Hematopoietic multipotent progenitor cell treated with erythropoietin and hydrocortisone succinate and interleukin-3 and kit ligand, for 8 days (in vitro differentiated cells): ENCODE measurements at places on chromosomes 5 and 9.

DNA sequence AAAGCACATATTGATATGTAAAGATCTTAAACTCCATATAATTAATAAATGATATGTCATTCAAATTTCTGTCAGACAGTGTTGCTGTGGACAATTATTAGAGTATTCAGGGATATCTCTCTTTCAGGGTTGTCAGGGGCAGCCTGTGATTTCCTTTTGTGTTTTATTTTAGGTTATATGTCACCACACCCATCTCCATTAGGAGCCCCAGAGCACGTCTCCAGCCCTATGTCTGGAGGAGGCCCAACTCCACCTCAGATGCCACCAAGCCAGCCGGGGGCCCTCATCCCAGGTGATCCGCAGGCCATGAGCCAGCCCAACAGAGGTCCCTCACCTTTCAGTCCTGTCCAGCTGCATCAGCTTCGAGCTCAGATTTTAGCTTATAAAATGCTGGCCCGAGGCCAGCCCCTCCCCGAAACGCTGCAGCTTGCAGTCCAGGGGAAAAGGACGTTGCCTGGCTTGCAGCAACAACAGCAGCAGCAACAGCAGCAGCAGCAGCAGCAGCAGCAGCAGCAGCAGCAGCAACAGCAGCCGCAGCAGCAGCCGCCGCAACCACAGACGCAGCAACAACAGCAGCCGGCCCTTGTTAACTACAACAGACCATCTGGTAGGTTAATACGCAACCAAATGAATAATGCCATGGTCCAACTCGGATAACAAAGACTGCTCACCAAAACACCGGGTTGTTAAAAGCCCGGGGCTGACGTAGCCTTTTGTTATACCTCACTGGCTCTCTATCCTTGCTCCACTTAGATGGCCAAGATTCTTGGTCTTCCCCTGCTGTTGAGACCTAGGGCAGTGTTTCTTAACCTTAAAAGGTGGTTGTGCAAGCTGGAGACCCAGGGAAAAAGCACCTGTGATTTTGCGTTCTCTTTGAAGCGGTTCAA lies 24.4 kb downstream of the SMARCA2 start:
- no peak for DNase-seq

DNA sequence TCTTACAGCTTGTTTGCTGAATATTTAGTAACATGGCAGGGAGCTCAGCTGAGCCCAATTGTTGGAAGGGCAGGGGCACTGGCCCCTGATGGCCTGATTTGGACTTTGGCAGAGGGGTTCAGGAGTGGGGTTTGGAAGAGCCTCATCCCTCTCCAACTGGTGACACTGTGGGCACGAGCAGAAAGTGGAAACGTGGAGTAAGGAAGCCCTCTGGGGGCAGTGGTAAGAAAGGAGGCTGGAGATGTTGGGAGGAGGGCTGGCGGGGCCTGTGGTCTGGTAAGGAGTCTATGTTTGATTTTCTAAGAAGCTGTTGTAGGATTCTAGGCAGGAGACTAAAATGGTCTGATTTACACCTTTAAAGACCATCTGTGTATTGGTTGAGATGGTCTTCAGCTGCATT lies 208.9 kb downstream of the HSPA4 start:
- DNase-seq: no peak

GRCh38 chr9:68455451-68455850 lies 85.2 kb downstream of the TMEM252 start:
- no peak for DNase-seq

- no peak for DNase-seq
These were observed 284.2 kb downstream of the MAST4 start for GRCh38 chr5:66880401-66880800.

DNA sequence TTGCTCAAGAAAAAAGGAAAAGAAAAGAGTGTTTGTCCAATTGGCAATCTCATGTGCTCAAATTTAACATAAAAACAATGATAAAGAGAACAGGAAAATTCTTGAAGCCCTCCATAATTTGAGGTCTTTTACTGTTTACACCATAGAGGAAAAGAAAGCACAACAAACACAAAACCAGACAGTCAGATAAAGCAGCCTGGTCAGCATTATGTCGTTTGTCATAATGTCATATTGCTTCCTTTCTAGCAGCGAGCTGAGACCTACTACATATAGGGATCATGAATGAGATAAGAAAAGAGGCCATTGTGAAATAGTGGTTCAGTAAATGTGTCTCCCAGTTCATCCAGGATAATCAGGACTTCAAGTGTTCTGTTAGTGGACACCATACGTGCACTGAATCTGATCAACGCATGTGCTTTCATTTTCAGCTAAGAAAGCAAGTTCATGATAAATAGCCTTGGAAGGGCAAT lies 64.7 kb upstream of the SELENOP start:
- peak; percentile 20 for DNase-seq

DNA sequence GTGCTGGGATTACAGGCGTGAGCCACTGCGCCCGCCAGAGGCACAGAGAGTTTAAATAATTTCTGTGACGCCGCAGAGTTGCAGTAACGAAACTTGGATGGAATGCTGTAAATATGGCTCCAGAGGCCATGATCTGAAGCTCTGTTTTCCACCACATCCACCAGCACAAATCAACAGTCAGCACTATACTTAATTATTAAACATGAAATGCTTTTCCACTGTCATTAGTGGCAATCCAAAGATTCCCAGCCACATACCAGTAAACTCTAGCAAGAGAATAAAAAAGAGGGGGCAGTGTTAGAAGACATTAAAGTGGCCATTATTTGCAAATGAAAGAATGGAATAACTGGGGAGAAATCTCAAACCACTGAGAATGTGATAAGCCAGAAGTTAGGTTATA lies 242.5 kb downstream of the DIRAS2 start:
- no peak for DNase-seq

GRCh38 chr5:73897893-73898292 lies 271.9 kb downstream of the ARHGEF28 start:
- DNase-seq: no peak

DNA sequence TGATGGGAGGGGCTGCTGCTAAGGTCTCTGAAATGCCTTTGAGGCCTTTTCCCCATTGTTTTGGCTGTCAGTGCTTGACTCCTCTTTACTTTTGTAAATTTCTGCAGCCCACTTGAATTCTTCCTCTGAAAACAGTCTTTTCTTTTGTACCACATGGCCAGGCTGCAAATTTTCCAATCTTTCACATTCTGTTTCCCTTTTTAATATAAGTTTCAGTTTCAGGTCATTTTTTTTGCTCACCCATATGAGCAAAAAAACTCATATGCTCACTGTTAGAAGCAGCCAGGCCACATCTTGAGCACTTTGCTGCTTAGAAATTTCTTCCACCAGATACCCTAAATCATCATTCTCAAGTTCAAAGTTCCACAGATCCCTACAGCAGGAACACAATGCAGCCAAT lies 234.6 kb upstream of the ADRA1B start:
- no peak for DNase-seq

- no peak for DNase-seq
These were observed 7.8 kb downstream of the RAPGEF1 start for GRCh38 chr9:131732061-131732526.

- no peak for DNase-seq
These were observed 27.6 kb downstream of the NEURL1B start for GRCh38 chr5:172668594-172669071.

DNA sequence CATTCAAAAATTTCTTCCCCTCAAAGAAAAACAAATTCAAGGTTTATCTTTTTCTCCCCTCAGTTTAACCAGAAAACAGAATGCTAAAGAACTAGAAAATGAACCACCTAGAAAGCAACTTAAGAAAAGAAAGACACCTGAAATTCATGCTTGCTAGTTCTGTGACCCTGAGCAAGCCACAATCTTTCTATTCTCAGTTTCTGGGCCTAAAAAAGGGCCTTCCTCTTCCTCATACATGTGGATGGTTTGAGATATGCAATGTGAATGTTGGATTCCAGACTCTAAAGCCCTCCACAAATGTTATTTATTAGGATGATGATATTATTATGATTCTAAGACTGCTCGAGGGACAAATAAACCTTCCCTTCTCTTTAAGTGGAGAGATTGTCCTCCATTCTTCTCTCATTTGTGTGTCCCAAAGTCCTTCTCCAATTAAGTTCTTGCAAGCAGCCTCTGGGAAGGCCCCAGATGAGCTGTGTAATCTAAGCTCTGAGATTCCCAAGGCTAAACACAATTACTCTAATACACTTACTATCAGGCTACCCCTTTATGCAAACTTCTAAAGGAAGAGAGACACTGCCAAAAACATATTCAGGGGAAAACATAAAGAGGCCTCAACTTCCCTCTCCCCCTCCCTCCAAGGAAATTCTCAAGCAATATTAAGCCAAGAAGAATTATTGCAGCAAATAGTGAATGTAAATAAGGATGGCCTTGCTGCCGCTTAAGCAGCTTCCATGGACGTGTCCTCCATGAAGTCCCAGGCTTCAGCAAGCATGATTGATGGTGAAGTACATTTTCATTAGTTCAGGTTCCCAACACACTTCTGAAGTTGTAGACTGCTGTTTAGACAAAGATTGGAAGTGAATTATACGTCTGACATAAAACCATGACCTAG lies 80.2 kb downstream of the PRKACG start:
- no peak for DNase-seq

DNA sequence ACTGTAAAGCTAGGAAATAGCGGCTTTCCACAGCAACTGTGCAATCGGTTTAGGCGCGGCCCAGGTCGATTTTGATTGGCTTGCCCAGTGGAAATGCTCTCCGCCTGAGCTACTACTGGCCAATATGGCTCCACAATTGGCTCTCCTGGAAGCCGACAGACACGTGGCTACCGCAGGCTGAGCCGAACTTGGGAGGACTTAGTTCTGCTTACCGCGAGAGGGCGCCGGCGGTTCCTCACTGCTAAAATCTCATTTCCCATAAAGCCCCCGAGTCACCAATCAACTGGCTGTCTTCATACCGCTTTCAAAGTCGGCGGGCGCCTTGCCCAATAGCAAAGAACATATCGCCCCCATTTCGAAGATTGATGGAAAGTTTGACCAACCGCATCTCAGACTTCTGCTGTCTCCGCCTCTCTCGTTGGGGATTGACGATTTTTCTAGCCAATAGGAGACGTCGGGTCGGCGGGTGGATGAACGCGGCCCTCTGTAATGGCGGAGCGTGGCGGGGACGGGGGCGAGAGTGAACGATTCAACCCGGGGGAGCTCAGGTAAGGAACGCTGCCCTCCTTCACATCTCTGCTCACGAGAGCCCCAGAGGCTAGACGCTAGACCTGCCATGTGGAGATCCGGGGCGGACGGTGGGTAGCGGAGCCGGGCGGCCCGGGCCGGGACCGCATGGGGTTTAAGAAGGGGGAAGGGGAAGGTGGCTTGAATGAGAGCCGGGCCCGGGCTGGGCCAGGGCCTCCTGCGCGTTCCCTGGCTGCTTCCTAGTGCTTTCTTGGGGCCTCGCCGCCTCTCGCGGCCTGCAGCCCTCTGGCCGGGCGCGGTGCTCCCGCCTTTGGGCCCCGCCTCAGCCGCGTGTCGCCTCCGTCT lies at the start of gene TCERG1:
TSS of gene TCERG1 (plus strand) at position 473 of the 873 bp plus-strand sequence. CDS start at position 490, 17 bp downstream.
- DNase-seq: peak; percentile 100

- DNase-seq: no peak
These were observed 10.2 kb downstream of the PRKAA1 start for GRCh38 chr5:40787986-40788385.

DNA sequence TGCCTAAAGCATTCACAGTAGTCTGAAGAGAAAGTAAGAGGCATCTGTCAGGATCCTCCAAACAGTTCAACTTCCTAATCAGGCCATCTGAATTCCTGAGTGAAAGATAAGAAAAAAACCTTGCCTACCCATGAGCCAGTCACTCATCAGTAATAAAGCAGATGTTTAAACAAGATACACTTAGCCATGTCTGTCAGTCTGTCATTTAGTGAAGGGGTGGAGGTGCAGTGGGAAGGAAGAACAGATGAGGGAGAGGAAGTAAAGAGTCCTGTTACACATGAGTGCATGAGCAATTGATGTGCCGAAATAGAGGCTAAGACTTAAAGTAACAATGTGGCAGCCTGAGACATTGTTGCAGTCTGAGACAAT lies 29.9 kb upstream of the DMRTA1 start:
- no peak for DNase-seq

- DNase-seq: no peak
These were observed 47.0 kb upstream of the F2RL1 start for GRCh38 chr5:76771705-76772405.

- no peak for DNase-seq
These were observed 522.3 kb upstream of the ST8SIA4 start for GRCh38 chr5:101425339-101425859.

DNA sequence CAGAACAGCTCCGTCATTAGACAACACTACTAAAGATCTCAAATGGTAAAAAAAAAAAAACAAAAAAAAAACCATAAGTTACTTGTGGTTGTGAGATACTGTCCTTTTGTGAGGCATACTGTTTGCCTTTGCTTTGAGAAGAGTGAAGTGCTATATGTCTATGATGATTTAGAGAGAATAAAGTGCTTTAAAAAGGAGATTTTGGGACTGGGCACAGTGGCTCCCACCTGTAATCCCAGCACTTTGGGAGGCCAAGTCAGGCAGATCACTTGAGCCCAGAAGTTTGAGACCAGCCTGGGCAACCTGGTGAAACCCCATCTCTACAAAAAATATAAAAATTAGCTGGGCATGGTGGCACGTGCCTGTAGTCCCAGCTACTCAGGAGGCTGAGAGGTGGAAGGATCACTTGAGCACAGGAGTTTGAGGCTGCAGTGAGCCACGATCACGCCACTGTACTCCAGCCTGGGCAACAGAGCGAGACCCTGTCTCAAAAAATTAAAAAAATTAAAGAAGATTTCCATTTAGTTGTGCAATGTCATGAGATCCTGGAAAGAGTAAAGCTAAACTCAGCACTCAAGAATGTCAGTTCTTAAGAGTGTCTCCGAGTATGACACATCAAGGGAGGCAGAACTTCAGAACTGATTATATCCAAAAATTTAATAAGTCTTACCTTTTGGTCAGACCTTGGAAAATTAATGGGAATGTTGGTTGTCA lies 87.3 kb downstream of the PRDM6 start:
- DNase-seq: no peak

GRCh38 chr5:170741801-170742200 lies 41.7 kb upstream of the GABRP start:
- no peak for DNase-seq

DNA sequence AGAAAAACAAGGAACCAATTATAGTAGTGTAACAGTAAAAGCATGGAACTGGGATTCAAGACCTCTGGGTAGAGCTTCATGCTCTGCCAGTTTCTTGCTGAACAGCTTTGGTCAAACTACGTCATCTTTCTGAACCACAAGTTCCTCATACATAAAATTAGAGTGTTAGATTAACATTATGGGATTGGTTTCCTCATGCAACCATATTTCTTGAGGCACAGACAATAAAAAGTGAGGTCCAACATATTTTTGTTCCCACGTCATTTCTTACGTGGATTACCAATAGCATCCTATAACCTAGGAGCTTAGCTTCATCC lies 354.8 kb downstream of the TMEM232 start:
- DNase-seq: no peak

GRCh38 chr5:154365823-154366222 lies 80.0 kb upstream of the SAP30L start:
- DNase-seq: peak; percentile 50

- peak; percentile 12 for DNase-seq
These were observed 24.7 kb upstream of the NUDT12 start for GRCh38 chr5:103587185-103587748.
